Upper lobe of right lung (tissue), 1 donor: ENCODE measurements at places on chromosomes 11 and 22. TPM values are rescaled to one million over a fixed set of nuclear protein-coding genes. Genes with fewer than 3 reads are reported as not detected.
A peak's percentile ranks its signal among the peaks of the same experiment; 100 is the strongest.

- no peak for DNase-seq
Observed at GRCh38 chr11:1807264-1807995, 27.4 kb upstream of the SYT8 start.

DNA sequence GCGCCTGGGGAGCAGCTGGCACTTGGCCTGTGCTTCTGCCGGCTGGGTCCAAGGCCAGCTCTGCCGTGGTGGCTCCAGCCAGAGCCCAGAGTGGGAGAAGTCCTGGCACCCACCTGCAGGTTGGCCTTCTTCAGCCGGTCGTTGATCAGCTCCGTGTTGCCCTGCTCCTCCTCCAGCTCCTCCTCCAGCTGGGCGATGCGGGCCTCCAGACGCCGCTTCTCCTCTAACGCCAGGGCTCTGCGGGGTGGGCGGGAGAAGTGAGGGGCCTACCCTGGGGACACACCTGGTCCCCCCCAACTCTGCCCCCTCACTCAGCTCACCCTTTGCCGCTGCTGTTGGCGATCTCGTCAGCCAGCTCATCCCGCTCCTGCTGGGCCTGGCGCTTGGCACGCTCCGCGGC is 32.6 kb downstream of the APOL1 start:
- peak; percentile 62 for DNase-seq

DNA sequence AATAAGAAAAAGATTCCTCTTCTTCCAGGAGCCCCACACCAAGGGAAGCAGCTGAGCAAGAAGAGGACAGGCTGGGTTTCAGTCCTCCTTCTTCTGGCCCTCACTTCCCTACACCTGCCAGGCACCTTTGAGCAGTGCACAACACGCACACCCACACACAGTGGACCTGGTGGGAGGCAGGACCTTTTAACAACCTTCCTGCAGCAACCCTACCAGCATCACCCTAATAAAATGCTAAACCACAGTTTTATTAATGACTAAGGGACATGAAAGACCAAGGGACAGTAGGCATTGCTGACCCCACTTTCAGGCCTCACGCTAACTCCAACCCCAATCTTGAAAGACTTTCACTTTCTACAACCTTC is 12.2 kb downstream of the ARAP1 start:
- no peak for DNase-seq

GRCh38 chr11:47552056-47552565 is 821 bp downstream of the CELF1 start:
- peak; percentile 72 for DNase-seq

DNA sequence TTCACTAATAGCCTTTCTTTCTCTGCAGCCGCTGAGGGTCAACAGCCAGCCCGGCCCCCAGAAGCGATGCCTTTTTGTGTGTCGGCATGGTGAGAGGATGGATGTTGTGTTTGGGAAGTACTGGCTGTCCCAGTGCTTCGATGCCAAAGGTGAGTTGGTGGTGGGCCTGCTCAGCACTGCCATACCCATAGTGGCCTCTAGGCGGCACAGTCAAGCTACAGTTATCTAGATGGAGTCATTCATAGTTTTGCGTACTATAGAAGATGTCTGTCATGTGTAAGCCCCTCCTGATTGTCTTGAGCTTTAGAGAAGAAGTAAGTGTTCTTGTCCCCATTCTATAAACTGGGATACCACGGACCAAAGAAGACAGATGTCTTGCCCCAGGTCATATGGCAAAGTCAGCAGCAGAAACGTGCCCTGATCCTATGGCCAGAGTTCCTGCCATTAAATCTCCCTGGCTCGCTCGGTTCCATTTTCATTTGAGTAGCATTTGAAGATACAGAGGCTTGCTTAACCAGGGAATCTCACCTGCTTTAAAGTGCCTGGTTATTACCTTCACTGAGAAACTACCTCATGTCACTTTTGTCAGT is 42.1 kb upstream of the CRTAM start:
- DNase-seq: peak; percentile 73

GRCh38 chr11:70834984-70835560 is 417.3 kb downstream of the SHANK2 start:
- DNase-seq: no peak

GRCh38 chr11:12269104-12269441 is 108.3 kb upstream of the PARVA start:
- DNase-seq: no peak

The CCDC116 gene
- 0.69 TPM for total RNA-seq

The CD248 gene
- 10.0 TPM for total RNA-seq

The DKK3 gene
- total RNA-seq: 217 TPM

The GRAP2 gene
- 10.1 TPM for total RNA-seq
